ENCODE measurements at places on chromosomes 4 and X. TPM values are rescaled to one million over a fixed set of nuclear protein-coding genes. Genes with fewer than 3 reads are reported as not detected.

ANOS1 gene
- 4.6 TPM for total RNA-seq

DNA sequence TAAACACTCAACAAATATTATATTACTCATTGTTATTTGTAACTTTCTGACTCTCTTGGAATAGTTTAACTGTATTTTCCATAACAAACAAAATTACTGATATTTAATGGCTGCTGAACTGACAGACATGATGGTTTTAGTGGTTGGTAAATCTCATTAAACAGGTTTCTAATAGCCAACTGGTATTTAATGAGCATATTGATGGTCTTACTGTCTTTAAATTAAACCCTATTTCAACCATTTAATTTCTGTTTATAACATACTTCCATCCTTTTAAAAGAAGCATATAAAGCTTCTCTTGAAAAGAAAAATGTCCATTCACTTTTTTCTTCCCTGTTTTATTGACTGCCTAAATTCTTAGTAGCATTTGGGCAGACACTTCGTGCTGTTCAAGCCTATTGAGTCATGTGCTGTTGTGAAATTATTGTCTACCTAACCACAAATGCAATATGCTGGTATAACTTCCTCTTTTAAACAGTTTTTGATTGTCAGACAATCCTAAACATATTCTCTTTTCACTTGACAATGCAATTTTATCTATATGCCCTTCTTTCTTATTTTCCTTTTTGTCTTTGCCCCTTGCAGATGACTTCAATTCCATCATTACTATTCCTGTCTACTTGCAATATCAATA is 163.9 kb upstream of the SLC7A11 start:
- no peak for DNase-seq

DNA sequence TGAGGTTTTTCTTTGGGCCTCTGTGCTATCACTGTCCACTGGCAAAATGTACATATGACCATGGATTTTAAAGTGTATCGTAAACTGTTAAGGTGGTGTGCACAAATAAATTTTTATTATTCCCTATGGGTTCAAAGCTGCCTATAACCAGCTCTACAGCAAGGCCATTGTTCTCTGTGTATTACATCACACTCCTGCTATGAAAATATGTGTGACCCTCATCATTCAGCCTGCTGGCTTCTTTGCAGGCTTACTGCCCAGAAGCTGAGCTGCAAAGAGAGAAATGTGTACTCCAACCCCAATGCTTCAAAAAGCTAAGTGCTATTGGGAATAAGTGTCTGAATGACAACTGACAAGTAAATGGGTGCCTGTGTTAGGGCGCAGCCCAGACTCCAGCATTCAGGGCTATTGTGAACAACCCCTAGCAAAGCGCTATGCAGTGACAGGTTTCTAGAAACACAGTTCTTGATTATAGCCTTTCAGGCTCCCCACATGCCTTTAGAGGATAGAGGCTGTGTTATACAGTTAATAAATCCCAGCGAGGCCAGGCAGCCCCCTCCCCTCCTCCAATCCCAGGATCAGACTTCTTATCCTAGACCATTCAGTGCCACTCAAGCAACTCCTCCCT is 220.4 kb upstream of the RADX start:
- no peak for DNase-seq

SPON2 gene
- total RNA-seq, result 30.8 TPM

- DNase-seq, result no peak
Measured at GRCh38 chr4:91113130-91113706, 986.0 kb downstream of the CCSER1 start.

DUSP21 gene
- total RNA-seq, result not detected

TLL1 gene
- total RNA-seq, result 3.2 TPM

DNA sequence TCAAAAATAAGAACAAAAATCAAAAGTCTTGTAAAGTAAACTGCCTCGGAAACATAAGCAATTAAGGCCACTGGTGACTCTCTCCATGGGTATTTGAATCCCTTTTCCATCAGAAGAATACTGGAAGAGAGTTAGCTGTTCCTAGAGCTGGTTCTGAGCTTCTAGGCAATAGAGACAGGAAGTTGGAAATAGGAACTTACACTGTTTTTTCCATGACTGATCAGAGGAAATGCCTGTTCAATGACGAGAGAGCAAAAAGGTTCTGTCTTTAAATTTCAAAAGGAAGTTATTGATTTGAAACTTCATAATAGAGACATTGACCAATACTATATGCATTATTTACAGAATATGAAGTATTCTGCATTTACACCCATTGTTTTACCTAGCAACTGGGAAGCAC is 503.5 kb upstream of the ARX start:
- DNase-seq, result no peak

- DNase-seq, result no peak
Measured at GRCh38 chr4:83174844-83175414, 60.4 kb upstream of the PLAC8 start.

DNA sequence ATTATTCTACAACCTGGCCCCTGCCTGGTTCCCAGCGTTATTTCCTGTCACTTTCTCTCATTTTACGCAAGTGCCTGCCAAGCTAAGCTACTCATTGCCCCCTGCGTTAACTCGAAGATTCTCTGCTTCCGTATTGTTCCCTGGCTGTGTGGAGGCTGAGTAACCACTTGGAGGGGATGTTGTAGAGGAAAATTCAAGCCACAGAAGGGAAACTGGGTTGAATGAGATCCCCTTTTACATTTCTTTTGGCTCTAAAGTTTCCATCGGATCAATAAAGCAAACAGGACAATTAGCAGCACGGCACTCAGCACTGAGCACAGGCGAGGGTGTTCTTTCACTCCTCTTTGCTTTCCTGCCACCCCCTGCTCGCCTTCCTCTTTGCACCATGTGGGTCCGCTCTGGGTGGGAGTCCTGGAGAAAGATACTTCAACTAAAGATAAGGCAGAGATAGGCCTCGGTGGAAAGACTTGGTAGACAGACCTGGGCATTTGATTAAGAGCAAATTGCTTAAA is 4.2 kb upstream of the TMSB4X start:
- no peak for DNase-seq

DNA sequence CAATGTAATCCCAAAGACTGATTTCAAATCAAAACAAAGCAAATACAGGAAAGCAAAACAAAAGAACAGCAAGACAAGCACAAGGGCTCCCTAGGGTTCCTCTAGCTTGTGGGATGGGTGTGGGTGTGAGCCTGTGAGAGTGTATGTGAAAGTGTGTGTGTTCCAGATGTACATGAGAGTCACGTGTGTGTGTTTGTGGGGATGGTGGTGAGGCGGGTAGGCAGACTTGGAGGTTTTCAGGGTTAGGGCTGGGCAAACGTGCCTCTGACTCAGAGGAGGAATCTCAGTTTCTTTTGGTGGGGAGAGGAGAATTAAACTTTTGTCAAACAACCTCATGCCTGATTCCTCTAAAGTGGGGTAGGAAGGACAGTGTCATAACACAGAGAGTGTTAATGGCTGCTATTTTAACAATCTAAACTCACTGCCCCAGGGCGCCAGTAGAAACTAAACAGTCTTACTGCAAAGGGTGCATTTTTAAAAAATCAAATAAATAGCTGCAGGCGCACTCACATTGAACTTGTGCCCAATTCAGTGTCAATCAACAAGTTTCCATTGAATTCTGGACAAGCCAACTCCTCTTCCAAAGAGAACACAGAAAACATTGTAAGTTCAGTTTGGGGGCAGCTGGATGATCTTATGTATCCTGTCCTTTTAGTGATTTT is 51.8 kb downstream of the CHRDL1 start:
- DNase-seq, result no peak

DNA sequence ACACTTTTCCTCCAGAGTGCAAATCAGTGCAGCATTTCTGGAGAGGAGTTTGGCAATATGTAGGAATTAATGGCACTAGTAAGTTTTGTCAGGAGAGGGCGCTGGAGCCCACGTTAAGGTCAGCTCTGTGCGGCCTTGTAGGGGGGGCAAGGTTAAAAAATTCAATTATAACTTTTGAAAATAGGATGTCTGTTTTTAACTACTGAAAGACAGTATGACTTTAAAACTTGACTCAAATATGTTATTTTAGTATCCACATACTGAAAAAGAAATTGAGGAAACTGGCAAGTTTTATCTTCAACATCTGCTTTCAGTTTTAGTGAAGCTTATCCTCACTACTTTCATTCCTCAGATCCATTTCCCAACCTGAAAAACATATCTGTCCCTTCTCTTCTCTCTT is 30.9 kb upstream of the HSD17B13 start:
- no peak for DNase-seq

DNA sequence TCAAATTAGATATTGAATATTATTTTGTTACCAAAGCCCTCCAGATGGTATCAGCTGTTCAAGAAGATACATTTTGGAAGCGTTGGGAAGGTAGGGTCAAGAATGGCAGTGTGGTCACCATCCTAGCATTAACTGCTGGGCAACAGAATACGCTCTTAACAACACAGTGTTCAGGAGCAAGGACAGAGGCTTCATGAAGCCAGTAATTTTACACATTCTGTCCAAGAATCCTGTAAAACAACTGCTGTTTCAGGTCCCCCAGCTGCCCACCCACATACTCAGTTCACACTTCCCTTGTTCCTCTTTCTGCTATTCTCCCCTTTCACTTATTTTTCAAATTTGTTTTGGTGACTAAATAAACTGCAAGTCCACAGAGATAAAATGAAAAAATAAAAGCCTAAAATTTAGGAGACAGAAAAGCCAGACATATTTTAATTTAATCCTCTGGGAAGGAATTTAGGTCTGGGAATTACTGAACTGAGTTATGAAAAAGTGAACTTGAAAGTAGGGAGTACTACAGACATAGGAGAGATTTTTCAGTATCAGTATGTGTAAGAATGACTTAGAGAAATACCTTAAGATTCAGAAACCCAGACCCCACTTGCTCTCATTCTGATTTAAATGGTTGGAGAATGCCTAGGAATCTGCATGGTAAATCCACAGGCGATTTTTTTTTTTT is 406.7 kb downstream of the MAPK10 start:
- DNase-seq, result no peak

DNA sequence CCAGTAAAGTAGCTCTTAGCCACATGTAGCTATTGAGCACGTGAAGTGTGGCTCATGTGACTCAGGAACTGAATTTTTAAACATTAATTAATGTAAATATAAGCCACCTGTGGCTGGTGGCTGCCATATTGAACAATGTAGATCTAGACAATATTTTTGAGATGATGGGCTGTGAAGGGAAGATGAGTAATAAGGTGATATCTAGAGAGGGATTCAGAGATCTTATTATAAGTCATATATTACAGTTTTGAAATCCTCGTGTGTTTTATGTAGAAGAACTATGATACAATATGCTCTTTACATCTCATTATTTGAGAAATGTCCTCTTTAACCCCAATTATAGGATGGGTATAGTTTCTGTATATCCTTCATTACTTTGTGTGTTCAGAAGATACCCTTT is 5.6 kb downstream of the GAR1 start:
- DNase-seq, result no peak

ZAR1 gene
- total RNA-seq, result not detected

GRCh38 chr4:167826281-167826680 is 266.1 kb upstream of the ANXA10 start:
- DNase-seq, result no peak

CTAG1A gene
- total RNA-seq, result not detected

- DNase-seq, result no peak
Measured at GRCh38 chr4:125334926-125335325, 20.2 kb downstream of the FAT4 start.

EGF gene
- total RNA-seq, result not detected

GRCh38 chr4:20395160-20395773 is 143.6 kb downstream of the SLIT2 start:
- DNase-seq, result no peak

DNA sequence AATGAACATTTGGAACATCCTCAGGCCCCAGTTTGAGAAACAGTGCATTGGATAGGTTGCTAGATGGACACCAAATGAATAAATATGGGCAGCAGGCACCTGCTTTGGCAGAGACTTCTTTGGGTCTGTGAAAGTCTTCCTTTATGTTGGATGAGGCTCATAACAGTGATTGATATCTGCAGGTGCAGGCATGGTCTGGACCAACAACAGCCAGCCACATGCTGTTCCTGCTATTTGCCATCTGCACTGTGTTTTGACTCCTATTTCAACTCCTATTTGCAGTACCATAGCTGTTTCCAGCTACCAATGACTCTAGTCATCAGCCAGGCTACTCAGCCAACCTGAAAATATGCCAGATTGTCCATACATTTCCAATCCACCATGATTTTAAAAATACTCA is 60.9 kb downstream of the ANAPC4 start:
- no peak for DNase-seq

SSX4 gene
- not detected for total RNA-seq

- DNase-seq, result no peak
Measured at GRCh38 chr4:52641854-52642563, 17.1 kb downstream of the USP46 start.

GRCh38 chr4:141705747-141706377 is 69.5 kb downstream of the IL15 start:
- no peak for DNase-seq

DNA sequence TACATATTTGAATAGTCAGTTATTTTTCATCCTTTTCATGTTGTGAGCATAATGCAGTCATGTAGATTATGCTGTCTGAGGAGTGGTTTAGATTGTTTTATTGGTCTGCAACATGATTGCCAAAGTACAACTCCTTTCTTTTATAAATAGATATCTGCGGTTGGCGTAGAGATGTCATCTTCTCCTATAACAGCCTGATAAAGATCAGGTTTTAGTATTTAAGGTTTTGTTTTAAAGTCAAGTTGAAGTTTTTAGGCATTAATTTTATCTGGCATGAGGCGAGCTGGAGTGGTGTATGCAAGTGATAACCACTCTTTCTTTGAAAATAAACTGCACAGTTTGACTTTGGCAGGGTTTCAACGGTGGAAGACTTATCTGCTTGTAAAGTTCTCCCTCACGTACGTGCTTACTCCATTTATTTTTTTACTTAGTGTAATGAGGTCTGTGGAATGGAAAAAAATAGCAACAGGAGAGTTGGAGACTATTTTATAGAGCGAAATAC is 126.3 kb downstream of the FBXO8 start:
- no peak for DNase-seq

DNA sequence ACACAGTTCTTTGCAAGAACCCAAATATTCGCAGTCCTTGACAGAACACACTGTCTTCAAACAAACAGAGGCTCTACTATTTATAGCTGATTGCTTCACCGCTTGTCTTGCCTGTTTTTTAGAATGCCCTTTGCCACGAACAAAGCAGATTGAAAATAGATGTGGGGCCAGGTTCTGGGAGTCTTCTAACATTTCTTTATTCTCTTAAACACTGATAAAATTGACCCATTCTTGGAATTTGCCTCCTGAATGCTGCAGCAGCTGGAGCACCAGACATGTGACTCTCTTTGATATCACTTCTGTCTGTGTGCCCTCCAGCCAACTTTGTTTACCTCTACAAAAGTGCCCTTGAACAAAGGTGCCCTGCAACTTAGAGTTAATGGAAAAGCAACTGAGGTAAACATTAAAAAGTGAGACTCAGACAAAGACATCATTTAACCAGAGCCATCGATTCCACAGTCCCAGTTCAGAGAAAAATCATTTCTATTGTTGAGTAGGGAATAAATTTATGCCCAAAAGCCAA is 64.2 kb upstream of the SPP1 start:
- DNase-seq, result no peak

DNA sequence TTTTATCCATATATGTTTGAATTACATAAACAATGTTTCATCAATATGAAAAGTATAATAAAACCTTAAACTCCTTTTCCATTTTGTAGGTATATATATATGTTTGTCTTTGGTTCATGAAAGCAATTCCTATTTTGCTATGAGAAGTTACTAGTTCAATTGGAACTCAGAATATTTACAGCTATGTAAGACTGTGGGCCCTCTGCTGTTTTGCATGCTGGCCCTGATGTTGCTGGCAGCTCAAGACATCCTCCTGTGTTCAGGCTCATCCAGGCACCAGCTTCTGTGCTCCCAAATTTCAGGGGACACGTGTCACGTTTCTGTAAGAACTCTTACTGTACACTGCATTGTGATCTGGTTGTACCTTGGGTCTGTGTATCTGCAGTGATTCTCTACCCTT is 38.7 kb upstream of the OTUD4 start:
- DNase-seq, result no peak

Measured in omental fat pad (tissue), 4 donors.